Choroid plexus epithelial cell (primary cell): ENCODE measurements at places on chromosomes 5 and 9.

GRCh38 chr5:93034621-93035590 lies 546.1 kb downstream of the NR2F1-AS1 start:
- DNase-seq, result no peak

GRCh38 chr5:163586531-163586956 lies 81.1 kb downstream of the MAT2B start:
- DNase-seq, result no peak

DNA sequence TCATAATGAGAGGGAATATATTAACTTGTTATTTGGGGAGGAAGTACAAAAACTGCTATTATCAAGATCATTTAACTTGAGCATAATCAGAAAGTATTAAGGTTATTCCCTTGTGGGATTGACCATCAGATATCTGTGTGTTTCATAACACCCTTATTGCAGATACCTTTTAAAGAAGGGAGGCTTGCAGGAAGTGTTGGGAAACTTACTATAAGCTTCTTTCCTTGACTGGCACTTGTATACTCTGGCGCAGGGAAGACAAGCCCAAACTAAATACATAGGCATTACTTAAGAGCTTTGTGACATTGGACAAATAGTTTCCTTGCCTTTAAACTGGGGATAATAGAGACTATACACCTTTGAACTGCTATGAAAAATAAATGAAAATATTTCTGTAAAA lies 50.9 kb downstream of the PIK3R1 start:
- DNase-seq, result peak; percentile 58

GRCh38 chr5:173646692-173647091 lies 30.2 kb upstream of the BOD1 start:
- no peak for DNase-seq

- DNase-seq, result no peak
Observed at GRCh38 chr9:134493461-134494272, 147.9 kb upstream of the COL5A1 start.

DNA sequence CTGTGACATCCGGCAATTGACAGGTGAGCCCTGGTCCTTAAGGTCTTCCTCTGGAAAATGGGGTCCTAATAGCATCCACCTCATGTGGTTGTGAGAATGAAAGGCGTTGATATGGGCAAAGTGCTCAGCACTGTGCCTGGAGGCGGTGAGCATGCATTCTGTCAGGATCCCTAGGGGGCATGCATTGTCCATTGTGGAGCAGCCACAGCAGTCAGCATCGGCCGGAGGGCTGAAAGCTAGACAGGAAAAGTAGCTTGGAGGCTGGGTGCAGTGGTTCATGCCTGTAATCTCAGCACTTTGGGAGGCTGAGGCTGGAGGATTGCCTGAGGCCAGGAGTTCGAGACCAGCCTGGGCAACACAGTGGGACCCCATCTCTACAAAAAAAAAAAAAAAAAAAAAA lies 122.2 kb downstream of the LHX2 start:
- peak; percentile 58 for DNase-seq

- DNase-seq, result peak; percentile 79
Observed at GRCh38 chr5:173950829-173951228, 38.1 kb upstream of the C5orf47 start.

DNA sequence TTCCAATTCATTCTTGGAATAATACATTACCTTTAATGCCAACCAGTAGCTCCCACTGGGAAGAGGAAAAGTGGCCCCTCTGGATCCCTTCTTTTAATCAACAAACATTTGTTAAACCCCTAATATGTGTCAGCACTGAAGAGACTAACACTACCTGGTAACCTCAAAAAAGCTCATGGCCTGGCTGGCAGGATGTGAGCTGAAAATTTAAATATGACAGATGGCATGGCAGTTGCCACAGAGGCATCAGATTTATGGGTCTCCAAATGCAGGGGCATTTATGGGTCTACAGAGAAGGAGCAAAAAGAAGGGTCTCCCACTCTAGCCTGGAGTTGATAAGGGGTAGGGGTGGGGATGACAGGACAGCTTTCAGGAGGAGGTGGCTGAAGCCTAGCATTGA lies 12.5 kb downstream of the DNAH5 start:
- no peak for DNase-seq

GRCh38 chr5:6745706-6746222 lies 32.5 kb downstream of the TENT4A start:
- DNase-seq, result peak; percentile 86
